ENCODE measurements at places on chromosomes 4 and X.

DNA sequence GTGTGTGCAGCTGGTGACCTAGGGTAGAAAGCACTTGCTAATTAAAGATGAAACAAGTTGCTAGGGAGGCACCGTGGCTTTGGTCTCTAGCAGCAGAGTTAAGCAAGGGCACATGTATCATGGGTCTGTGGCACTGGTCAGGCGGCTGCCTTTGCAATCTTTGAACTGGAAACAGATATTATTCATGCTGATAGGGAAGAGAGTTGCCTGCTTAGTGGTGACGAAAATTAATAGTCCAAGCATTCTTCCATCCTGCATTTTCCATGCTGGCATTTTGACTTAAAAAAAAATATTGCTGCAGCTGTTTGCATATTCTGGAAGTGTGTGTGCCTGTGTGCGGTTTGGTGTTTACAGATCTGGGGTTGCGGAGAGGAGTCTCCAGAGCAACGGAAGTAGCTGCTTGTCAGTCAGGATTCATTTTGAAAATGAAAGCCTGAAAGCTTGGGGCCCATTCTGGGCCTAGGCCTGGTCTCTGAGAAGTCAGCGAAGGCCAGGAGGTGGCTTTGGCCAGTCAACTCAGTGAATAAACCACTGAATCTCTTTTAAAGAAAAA, 2.3 kb upstream of the SOWAHD start:
- DNase-seq, result peak; percentile 72

GRCh38 chrX:85620466-85620865, 241.0 kb upstream of the POF1B start:
- DNase-seq, result no peak

- DNase-seq, result no peak
Measured at GRCh38 chrX:105696870-105697269, 125.5 kb upstream of the NRK start.

GRCh38 chrX:2266445-2267349, 234.1 kb downstream of the DHRSX start:
- DNase-seq, result no peak

DNA sequence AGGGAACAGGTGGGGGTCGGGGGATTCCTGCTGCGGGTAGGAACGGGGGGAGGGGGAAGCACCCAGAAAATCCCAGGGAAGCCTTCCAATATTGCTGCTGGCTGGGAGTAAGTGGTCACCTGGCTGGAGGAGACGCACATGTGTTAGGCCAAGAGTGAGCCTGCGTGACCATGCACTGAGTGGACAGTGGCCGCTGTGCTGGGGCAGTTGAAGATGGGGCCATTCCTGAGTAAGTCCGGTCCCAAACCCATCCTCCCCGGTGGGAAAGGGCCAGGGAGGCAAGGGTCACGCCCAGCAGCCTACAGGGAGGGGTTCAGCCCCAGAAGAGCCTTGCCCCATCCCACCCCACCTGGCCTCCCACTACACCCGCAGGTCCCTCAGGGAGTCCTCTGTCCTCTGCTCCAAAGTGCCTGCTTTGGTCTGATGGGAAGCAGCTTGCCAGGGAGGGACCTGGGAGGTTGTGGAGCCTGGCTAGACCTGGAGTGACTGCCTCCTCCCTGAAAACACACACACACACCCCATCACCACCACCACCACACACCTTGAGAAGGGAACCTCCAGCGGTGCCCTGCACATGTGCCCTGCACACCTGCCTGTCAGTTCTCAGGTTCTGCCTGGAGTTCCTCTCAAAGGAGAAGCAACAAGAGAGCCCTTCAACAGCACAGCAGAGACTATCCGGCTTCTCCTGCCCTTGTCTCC, 6.1 kb downstream of the L1CAM start:
- DNase-seq, result no peak

DNA sequence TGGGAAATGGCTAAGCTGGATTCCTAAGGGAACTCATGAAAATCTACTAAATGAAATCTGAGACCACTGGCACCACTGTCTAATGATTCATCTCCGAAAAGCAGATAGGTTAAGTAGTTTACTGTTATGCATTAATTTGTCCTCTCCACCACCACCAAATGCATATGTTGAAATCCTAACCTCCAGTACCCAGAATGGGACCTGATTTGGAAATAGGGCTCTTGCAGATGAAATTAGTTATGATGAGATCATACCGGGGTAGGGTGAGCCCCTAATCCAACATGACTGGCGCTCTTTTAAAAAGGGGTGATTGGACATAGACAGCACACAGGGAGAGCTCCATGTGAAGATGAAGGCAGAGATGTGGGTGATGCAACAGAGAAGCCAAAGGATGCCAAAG, 124.9 kb upstream of the GUCY1A1 start:
- DNase-seq, result no peak

GRCh38 chr4:127284236-127284635, 348.5 kb upstream of the INTU start:
- no peak for DNase-seq
